ENCODE measurements at places on chromosomes 4 and X.
A peak's percentile ranks its signal among the peaks of the same experiment; 100 is the strongest.

DNA sequence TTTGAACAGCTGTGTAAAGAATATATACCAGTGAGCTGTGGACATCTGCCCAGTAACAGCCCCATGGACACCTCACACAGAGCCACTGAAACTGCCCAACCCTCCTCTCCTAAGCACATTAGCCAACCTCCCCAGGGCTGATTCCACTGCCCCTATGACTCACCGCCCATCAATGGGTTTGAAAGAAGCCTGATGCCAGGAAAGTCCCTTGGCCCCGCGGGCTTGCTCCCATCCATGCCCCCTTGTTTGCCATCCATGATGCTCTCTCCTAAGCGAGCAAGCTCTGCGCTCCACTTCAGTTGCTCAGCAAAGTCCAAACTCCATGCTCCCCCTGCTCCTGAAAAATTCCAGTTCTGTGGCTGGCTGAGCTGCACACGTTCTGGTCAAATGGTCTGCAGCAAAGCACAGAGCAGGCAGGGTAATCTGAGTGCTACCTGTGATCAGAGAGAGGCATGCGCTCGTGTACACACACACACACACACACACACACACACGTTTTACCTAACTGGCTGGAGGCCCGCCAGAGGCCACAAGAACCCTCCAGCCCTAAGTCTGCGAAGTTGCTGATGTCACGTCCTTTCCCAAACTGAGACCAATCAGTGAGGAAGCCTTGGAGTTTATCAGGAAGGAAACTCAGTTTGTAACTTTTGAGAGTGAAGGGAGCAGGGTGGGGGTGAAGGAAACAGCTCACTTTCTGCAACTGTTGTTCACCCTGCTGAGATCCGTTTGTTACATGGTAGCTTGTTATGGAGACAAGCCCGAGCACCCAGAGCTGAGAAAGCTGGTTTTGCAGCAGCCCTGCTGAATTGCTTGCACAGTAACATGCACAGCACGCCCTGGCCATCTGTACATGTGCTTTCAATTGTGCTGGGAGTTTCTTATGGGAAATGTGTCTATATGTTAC lies at the start of gene ASB9:
ASB9 (minus strand) TSS at position 466 of the 904 bp plus-strand sequence; CDS start at position 257, 209 bp downstream.
- peak; percentile 73 for DNase-seq

- no peak for DNase-seq
Measured at GRCh38 chr4:177222781-177223180, 86.9 kb upstream of the NEIL3 start.

DNA sequence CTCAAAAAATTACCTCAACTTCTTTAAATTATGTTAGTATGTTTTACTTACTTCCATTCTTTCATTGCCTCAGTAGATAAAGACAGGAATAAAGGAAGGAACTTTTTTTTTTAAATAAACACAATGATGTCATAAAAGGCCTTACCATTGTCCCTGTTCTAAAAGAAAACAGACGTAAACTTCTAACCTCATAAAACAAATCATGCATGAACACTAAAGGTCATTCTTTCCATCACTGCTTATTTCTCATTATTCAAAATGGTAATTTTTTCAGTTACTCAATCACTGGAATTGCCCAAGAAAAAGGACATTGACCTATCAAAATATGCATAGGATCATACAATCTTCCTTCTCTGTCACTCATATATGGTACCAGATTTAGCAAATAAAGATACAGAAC lies 32.2 kb upstream of the ARMCX2 start:
- DNase-seq, result no peak

DNA sequence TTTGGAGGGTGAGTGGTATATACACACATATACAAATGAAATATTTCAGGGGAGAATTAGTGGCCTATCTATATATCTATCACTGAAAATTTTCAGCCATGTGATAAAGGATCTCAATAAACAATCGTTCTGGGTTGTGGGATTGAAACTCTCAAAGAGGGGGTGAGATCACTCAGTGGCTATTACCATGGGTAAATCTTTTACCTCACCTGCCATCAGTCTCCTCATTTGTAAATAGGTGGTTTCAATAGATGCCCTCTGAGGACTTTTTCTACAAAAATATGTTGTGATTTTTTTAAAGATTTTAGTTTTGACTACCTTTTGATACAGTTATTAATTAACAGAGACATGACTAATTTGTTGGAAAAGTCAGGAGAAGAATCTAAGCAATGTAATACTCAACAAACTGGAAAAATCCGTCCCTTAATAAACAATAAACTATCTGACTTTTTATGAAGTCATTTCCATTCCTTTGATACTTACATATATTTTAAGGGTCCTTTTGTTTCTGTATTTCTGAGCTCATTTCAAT lies 192.8 kb downstream of the MAD2L1 start:
- no peak for DNase-seq

- peak; percentile 5 for DNase-seq
Measured at GRCh38 chr4:167234316-167234881, at the start of gene SPOCK3. TSS of gene SPOCK3 (minus strand) at chr4:167234494.

DNA sequence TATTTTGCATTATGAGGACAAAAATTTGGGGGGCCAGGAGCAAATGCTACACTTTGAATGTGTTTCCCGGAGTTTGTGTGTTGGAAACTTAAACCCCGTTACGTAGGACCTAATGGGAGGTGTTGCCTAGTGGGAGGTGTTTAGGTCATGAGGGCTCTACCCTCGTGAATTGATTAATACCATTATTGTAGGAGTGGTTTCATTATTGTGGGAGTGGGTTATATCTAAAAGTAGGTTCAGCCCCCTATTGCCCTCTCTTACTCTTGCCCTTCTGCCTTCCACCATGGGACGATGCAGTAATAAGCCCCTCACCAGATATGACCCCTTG lies 15.5 kb downstream of the UBA6 start:
- no peak for DNase-seq

- DNase-seq, result peak; percentile 24
Measured at GRCh38 chr4:112765317-112765974, 128.5 kb downstream of the LARP7 start.

- no peak for DNase-seq
Measured at GRCh38 chr4:93334003-93334402, 494.6 kb upstream of the ATOH1 start.
